ENCODE measurements at places on chromosomes 2 and 18.

GRCh38 chr2:234950730-234951663, 820 bp upstream of the SH3BP4 start:
- no peak for DNase-seq

DNA sequence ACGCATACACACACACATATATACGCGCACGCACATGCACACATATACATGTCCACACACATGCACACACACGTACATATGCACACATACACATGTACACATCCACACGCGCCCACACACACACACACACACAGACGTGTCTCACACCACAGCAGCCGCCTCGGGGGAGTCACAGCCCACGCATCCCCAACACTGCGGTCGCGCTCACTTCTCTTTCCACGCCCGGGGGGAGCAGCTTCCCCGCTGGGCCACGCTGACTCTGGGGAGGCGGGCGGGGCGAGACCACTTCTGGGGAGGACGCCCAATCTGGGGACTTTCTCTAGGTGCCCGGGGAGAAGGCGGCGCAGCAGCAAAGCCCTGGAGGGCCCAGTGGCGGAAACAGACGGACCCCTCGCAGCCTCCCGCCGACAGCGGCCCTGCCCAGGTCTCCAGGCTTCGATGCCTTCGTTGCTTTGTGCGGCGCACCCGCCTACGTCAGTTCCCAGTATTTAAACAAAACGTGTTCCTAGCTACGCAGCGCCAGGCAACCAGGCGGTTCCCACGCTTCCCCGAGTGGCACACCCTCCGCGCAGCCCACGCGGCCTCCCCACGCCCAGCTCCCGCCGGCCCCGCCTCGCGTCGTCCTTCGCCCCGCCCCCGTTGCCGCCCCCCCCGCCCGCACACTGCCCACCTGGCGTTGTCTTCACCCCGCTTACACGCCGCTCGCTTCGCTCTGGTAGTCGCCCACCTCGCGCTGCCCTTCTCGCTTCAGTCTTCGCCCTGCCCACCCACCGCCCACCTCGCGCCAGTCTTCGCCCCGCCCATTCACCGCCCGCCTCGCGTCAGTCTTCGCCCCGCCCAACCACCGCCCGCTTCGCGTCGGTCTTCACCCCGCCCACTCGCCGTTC, 810 bp upstream of the RBFA start:
- peak; percentile 58 for DNase-seq

DNA sequence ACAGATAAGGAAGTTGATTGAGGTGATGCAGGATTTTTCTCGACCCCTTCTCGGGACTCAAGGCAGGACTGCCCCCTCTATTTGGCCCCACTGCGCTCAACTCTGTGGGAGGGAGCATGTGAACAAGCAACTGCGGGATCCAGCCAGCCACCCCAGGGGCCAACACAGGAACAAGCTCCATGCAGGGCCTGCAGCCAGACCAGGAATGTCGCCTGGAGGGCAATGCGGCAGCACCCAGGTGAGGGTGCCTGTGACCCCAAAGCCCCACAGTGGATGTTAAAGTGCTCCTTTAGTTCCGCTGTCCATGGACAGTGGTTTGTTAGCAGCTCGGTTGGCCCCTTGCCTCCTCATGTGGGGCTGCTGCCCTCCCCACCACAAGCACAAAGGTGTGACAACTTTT, 57.1 kb downstream of the HRH4 start:
- no peak for DNase-seq

- no peak for DNase-seq
These were observed 909.9 kb upstream of the CHAC2 start for GRCh38 chr2:52857722-52858121.

DNA sequence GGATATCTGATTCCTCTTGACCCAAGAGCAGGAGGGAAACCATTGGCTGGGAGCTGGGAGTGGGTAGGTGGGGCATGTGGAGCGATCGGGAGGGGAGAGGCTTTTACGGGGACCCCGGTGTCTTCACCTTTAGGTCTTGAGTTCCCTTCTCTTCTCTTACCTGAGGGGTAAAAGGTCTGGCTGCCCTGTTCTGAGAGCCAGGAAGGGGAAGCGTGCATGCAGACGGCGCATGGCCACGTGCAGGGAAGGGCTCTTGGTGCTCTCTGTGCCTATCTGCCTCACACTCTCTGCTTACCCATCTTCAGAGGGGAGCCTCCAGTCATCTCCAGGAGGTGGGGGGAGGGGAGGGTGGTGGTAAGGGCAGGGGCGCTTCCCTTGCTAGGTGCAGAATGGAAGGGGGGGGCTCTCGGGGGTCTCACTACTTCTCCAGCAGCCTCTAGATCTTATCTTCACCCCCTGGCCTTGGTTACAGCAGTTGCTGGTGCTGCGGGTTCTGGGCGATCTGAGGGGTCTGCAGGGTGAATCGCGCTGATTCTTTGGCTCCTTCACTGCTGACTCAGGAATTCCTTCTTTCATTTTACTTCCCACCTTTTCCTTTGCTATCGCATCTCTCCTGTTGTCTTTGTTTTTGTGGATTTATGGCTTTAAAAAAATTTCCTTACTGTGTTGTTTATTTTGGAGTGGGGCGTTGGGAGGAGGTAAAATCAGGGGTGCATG, 225.8 kb upstream of the HS6ST1 start:
- no peak for DNase-seq

DNA sequence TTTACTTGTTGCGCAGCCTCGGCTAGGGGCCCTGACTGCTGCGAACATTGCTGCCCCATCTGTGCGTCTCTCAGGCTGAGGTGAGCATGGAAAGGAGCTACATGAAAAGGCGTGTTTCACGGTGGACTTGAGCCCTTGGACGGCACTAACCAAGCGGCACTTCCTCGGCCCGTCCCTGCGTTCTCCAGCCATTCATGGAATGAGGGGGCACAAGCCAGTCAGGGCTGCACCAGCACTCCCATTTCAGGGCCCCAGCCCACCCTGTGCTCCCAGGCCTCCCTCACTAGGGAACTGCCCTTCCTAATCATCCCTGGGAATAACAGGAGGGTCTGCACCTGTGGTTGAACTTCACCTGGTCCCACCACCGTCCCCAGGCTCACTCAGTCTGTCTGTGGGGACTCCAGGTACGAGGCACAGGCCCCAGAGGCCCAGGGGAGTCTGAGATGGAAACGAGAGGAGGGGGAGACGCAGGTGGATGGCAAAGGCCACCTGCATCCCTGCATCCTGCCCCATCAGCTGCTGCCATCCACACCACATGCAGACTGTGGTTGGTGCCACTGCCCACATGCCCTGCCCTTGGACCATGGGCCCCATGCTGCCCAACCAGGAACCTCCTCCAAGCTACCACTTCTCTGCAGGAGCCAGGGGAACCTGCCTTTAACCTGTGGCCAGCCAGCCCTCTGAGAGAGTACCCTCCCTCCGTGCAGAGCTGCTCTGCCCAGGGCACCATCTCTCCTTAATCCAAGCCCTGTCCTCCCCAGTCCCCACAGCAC, 99.7 kb downstream of the EIPR1 start:
- no peak for DNase-seq

GRCh38 chr18:79809482-79810192, 11.9 kb downstream of the KCNG2 start:
- no peak for DNase-seq

GRCh38 chr18:9708434-9709303, 568 bp downstream of the RAB31 start:
- DNase-seq, result no peak

DNA sequence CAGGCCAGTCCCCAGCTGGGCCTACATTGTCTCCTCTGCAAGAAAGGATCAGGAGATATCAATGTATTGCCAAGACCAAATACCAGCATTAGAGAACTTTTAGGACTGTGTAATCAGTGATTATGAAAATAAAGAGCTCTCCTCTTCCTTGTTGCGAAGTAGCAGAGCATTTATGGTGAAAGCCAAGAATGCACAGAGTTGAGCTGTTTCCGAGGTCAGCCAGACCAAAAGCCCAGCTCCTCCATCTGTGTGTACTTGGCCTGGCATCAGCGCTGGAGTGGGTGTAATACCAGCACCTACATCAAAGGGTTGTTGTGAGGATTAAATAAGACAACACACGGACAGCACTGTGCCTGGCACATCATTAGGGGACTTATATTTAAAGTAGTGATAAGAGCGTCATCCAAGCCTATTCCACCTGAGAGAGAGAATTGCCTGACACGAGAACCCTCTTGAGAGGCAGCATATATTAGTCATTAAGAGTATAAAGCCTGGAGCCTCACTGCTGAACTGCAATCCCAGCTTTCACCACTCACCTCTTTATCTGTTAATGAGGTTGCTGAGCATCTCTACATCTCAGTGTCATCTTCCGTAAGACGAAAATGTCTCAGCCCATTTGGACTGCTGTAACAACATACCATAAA, 7.4 kb upstream of the SLC16A14 start:
- no peak for DNase-seq

DNA sequence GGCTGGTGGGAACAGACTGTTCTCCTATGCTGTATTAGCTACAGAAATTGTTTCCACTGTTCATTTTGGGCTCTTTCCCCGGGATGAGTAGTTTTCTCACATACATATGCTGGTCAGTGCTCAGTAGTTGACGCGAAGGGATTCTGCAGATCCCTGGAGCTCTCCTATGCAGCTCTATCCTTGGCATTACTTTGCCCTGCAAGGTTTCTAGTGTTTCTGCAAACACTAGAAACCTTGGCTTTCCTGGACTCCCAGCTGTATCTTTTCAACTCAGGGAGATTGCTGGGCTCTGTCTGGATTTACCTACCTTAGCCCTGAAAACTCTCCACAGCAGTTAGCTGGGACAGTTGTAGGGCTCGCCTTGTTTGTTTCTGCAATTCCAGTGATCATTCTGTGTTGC, 10.9 kb downstream of the KIAA1328 start:
- no peak for DNase-seq

- no peak for DNase-seq
These were observed 5.9 kb downstream of the RIOK3 start for GRCh38 chr18:23458830-23459529.

GRCh38 chr18:77069482-77069881, 63.1 kb downstream of the MBP start:
- DNase-seq, result no peak

DNA sequence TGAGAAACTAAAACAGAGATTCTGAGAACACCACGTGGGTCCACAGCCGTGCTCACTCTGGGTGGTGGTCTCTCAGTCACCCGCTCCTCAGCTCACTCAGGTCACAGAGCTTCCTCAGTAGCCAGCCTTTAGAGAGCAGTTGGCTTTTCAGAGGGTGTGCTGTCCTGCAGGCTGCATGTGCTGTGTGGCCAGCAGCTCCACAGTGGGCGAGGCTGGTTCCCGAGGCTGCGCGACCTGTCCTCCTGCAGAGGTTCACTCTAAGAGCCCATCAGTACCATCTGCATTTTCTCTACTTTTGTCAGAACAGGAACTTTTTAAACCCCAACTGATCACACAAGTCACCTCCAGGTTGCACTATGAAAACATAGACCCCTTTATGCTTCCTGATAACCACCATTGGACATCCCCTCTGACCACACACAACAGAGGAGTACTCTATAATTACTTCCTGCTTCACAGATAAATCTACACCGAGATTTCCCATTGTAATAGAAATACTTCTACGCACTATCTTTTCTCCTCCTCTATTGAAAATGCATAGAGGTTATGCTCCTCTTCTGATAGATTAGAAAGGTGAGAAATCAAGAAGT, 93.1 kb downstream of the GYPC start:
- DNase-seq, result no peak

- no peak for DNase-seq
These were observed 57.0 kb upstream of the HPCAL1 start for GRCh38 chr2:10245661-10246060.

DNA sequence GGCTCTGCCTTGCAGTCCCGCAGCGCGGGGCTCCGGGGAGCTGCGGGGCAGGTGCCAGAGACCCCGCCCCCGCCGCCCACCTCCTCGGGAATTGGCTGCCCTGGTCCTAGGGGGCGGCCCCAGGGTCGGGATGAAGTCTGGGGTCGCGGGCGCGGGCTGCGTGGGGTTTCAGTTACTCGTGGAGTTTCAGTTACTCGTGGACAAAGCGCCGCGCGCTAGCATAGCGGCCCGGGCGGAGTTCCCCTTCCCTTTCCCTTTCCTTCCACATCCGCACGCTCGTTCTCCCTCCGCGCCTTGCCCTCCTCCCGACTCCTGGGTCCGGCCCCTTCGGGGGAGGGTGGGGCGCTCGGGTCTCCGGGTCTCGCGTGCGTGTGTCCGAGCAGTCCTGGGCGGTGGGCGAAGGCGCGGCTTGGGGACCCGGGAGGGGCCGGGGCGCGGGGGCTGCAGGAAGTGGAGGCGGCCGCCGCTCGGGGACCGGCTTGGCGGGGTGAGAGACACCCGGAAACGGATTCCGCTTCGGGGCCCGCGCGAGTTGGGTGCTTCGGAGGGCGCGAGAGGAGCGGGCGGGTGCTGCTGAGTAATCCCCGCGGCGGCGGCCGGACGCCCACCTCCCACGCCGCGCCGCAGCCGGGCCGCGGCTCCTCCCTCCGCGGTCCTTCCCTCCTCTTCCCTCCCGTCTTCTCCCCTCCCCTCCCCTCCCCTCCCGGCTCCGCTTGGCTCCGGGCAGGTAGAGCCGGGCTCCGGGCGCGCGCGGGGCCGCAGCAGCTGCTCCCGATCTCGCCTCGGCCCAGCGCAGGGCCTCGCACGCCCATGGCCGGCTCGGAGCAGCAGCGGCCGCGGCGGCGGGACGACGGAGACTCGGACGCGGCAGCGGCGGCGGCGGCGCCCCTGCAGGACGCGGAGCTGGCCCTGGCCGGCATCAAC, at the start of gene TTC39C:
Gene TTC39C (plus strand): TSS at position 693 of the 924 bp plus-strand sequence. CDS start 118 bp downstream, at position 811.
- peak; percentile 71 for DNase-seq

- DNase-seq, result no peak
These were observed 93.3 kb downstream of the RNF144A start for GRCh38 chr2:7010391-7011054.

DNA sequence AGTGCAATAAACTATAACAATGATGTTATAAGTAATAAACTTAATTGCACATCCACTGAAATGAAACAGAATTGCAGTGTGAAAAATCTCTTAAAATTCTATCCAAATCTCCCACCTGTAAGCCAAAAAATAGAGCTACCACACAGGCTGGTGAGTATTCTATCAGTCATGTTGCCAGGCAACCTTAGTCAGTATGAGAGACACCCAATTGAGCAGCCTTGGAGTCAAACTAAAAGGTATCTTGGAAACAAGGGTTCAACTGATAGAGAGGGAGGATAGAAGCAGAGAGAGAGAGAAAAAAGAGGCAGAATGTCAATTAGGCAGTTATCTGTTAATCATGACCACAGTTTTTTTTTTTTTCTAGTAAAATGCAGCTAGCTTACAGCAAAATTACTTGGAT, 45.8 kb downstream of the GALNT13 start:
- DNase-seq, result no peak
